ENCODE measurements at places on chromosomes 5 and 9.

DNA sequence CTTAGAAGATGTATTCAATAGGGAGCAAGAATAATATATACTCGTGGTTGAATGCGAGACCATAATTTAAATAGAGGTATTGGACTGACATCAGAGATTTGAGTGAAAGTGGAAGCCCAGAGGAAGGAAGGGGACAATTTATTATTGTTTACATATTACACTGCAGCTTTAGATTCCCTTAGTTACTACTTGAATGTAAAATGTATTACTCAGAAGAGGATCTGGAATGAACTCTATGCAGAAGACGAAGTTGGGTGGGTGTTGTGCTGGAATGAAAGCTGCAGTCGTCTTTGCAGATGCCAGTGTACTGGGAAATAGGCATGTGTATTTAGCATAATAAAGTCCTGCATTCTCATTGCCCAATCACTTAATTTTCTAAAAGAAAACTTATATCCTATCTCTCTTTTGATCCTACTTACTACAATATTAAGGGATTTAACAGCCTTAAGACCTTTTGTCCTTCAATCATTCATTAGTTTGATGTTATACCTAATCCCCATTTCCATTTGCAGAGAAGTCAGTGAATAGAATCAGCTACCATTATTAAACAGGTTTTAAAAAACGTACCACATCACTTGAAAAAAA is 570.7 kb upstream of the WWC1 start:
- DNase-seq: no peak

DNA sequence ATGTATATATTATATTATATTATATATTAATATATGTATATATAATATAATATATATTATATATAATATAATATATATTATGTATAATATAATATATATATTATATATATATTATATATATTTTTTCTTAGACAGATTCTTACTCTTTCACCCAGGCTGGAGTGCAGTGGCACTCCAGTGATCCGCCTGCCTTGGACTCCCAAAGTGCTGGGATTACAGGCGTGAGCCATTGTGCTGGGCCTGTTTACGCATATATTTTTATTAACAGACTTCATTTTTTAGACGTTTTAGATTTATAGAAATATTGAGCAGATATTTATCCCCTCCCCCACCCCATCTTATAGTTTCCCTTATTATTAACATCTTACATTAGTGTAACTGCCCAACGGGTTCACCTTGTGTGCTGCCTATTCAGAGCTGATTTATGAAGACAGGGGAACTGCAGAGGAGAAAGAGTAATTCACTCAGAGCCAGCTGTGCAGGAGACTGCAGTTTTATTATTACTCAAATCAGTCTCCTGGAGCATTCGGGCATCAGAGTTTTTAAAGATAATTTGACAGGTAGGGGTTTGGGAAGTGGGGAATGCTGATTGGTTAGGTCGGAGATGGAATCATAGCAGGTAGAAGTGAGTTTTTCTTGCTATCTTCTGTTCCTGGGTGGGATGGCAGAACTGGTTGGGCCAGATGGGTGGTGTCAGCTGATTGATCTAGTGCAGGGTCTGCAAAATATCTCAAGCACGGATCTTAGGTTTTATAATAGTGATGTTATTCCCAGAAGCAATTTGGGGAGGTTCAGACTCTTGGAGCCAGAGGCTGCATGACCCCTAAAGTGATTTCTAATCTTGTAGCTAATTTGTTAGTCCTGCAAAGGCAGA is 93.4 kb downstream of the UNC13B start:
- no peak for DNase-seq

GRCh38 chr9:125961072-125961471 is 213.9 kb downstream of the PBX3 start:
- DNase-seq: no peak

- no peak for DNase-seq
Measured at GRCh38 chr5:137734331-137734730, 1.6 kb downstream of the KLHL3 start.

GRCh38 chr5:180648658-180649296 is 623 bp downstream of the FLT4 start:
- DNase-seq: no peak

Measured in activated CD4-positive, alpha-beta T cell treated with anti-CD3 and anti-CD28 coated beads, Interleukin-2, amount 10 ng/mL, durations not matched to agents 7 days and 5 days (primary cell).